Activated CD4-positive, alpha-beta T cell treated with anti-CD3 and anti-CD28 coated beads for 1 hour (primary cell): ENCODE measurements at places on chromosomes 4 and X.

GRCh38 chr4:71962622-71963264 is 69.1 kb upstream of the NPFFR2 start:
- DNase-seq = no peak

GRCh38 chr4:169658196-169658595 is 37.8 kb downstream of the CLCN3 start:
- DNase-seq = no peak

DNA sequence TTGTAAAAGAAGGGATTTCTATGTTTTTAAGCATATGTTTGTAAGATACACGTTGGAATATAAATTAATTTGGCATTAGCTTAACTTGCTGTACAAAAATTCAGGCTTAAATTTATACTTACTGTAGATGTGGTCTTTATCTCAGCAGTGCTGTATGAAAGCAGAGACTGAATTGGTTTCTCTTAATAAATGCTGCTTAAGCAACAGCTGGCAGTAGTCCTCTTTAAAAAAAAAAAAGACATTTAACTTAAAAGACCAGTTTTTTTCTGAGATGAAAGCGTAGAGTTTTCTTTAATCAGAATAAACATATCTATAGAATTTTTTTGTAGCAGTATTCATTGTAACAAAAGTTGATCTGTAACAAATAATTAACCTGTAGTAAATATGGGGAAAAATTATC is 124.6 kb downstream of the RAP1GDS1 start:
- DNase-seq = no peak

DNA sequence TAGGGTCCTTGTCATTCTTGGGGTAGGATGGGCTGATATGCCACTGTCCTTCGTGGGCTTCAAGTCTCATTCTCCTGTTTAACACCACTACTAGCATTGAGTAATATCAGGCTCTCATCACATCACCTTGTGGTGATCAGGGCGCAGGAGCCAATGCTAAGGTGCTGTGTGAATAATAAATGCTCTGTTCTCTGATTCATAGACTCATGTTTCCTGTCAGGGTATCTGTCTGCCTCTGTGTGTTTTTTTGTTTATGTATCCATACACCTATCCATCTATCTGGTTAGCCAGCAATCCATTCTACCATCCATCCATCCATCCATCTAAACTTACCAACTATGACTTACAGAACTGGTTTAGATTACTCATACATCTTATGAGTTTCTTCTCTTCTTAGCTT is 525.1 kb upstream of the ATOH1 start:
- DNase-seq = no peak

GRCh38 chr4:106210021-106210420 is 106.0 kb downstream of the TBCK start:
- no peak for DNase-seq

DNA sequence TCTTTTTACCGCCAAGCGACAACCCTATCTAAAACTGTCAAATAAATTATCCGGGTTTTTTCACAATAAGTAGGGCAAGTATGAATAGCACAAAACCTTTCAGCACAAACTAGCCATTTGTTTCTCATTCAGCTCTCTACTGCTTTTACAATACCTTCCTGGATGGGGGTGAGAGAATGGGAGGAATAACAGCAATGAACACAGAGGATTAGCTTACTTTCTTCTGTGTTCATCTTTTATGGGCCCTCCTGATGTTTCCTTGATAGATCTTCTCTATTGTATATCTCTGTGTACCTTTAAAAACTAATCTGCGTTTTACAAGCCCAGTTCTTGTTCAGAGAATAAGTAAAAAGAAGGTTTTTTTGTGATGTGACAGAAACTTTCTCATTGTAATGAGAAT is 55.3 kb upstream of the APELA start:
- DNase-seq = no peak

DNA sequence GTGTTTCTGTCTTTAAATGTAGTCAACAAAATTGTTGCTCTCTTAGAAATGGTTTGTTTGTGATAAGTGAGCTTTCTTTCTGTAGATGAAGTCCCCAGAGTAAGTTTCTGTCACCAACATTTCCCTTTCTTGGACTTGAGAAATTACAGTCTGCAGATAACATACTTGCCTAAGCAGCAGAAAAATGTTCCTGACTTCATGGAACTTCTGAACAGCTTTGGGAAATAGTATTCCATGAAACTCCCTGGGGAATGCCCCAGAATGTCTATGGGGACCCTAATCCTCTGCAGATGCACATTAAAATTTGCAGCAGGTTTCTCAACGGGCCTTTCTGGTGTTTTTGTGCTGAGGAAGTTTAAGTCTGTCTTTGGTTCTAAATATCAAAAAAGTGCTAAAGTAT is 38.6 kb upstream of the NEIL3 start:
- DNase-seq = no peak

DNA sequence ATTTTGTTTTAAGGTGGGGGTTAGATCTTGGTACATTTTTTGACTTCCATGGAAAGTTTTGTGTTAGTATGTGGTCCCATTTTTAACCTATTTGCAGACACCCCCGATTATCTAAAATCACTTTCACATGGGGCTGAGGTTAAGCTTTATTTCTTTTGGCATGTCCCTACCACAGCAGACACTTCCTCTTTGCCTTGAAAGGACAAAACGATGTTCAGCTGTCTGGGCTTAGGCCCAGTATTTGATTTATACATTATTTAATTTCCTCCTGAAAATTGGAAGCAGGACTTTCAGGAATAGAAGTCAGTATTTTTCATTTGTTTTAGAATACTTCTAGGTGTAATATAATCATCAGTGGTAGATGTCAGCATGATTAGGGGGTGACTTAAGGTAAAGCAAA is 112.4 kb upstream of the SPRY1 start:
- no peak for DNase-seq

GRCh38 chrX:4193500-4194155 is 480.2 kb upstream of the PRKX start:
- DNase-seq = no peak

GRCh38 chr4:117491516-117491915 is 406.1 kb upstream of the TRAM1L1 start:
- DNase-seq = no peak

GRCh38 chr4:188941524-188942119 is 802.4 kb downstream of the TRIML1 start:
- DNase-seq = no peak
